ENCODE measurements at places on chromosomes 4 and X. TPM values are rescaled to one million over a fixed set of nuclear protein-coding genes. Genes with fewer than 3 reads are reported as not detected.

DNA sequence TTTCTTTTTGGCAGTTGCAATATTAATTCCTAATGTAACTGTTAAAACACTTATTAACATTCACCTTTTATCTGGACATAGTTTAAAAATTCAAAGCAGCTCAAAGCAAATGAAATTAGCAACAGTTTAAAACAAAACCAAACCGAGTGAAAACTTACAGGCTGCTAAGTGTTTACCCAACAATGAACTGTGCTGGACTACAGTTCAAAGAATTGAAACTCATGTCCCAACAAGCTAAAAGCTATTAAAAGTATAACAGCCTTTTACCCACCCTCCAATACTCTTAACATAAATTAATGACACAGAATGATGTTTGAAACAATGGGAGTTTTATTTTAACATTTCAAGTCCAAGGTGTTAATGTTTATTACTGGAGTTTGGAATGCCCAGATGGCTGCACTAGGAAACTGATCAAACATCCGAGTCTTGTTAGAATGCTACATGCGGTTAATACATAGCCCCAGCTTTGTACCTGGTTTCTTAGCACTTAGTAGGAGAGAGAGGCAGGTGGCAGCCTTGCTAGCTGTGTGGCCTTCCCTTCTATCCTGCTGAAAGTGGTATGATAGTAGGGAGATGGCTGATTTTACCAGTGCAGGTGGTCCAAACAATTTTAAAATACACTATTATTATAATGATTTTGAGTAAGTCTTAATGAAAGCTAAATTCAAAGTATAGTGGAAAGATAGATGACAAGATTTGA, 21.1 kb upstream of the FRYL start:
- no peak for DNase-seq

Gene SRPX
- 63.8 TPM for total RNA-seq

Gene POF1B
- 0.89 TPM for total RNA-seq

GRCh38 chr4:21765810-21766407, 182.7 kb downstream of the KCNIP4 start:
- no peak for DNase-seq

Gene TBX22
- total RNA-seq: 0.38 TPM
